ENCODE measurements at places on chromosomes 2 and 18. TPM values are rescaled to one million over a fixed set of nuclear protein-coding genes. Genes with fewer than 3 reads are reported as not detected.

DNA sequence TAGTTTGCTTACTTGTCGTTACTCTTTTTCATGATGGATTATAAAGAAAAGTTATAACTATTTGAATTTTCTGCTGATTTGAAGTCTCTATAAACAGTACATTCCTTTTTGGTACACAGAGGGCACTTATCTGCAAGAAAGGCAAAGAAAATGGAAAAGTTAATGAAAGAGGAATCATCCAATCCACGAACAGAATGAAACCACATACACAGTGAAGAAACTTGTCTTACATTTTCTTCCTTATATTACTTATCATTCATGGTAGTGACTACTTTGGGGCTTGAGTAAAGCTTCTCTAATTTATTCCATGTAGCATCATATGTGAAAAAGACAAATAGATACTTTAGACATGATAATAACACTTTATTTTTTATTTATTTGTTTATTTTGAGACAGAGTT lies 14.8 kb upstream of the ACTR3 start:
- no peaks in the 10 kb centered on the region for H3K27me3 ChIP-seq
- no peak overlapping the region for H3K27ac ChIP-seq
- no peak for DNase-seq
- H3K36me3 ChIP-seq: no peaks in the 10 kb centered on the region

GRCh38 chr2:63590626-63591408 lies 2.1 kb downstream of the MDH1 start:
- peaks cover 40% of the 10 kb centered on the region for H3K4me1 ChIP-seq
- no peaks in the 10 kb centered on the region for H3K27me3 ChIP-seq
- peaks cover 29% of the 10 kb centered on the region for H3K36me3 ChIP-seq
- DNase-seq: peak; percentile 67
- H3K4me3 ChIP-seq: no peak overlapping the region

DNA sequence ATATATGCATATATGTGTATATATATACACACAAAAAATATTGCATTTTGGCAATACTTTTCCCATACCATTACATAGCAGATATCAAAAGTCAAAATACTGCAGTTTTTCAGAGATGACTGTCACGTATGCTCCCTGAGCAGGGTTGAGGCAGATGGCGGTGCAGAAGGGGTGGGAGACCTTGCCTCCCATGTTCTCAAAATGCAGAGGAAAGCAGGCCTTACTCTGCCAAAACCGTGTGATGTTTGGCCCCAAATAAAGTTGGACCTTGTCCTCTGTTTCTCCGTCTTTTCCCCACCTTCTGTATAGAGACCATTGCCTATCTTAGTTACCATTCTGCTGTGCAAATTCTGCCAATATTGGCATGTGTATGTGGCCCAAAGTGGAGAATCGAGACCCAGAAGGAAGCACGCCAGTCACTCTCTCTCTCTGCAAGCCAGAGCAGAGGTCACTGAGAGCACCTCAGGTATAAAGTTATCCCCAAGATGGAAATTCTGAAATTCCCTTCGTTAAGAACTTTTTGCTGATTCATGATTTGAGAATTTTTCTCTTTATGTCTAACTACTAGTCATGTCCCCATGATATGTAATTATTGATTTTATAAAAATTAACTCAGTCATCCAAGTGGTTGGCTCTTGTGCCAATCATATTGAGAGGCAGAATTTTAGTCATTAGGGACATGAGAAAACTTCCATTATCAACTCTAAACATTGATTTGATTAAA lies 898.8 kb downstream of the EPHA4 start:
- no peak overlapping the region for H3K27ac ChIP-seq
- no peaks in the 10 kb centered on the region for H3K4me1 ChIP-seq
- no peaks in the 10 kb centered on the region for H3K27me3 ChIP-seq
- H3K36me3 ChIP-seq: no peaks in the 10 kb centered on the region
- no peak overlapping the region for H3K4me3 ChIP-seq

DNA sequence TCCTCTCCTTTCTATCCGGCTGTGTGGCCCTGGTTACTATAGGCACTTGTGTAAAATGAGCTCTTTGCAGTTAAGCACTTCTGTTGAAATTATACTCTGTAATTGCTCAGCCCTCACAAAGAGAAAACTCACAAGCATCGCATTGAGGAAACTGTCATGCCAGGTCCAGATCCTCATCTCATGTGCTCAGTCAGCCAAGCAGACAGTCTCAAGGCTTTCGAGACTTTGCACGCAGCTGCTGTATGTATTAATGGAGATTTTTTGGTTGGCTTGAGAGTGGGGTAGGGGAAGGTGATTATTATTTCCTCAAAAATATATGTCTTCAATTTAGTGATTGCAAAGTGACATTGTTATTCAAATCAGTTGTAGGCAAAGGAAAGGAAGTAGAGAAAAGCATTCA lies 33.0 kb upstream of the PHLPP1 start:
- no peaks in the 10 kb centered on the region for H3K36me3 ChIP-seq
- DNase-seq: no peak
- no peak overlapping the region for H3K4me3 ChIP-seq
- no peaks in the 10 kb centered on the region for H3K4me1 ChIP-seq
- H3K27me3 ChIP-seq: no peaks in the 10 kb centered on the region

Gene TSPYL6
- total RNA-seq: not detected

Gene OXER1
- total RNA-seq: not detected

Gene CERKL
- not detected for total RNA-seq

Gene ABCB6
- total RNA-seq: 29.8 TPM
